ENCODE measurements at places on chromosomes 16 and 17.
A peak's percentile ranks its signal among the peaks of the same experiment; 100 is the strongest.

DNA sequence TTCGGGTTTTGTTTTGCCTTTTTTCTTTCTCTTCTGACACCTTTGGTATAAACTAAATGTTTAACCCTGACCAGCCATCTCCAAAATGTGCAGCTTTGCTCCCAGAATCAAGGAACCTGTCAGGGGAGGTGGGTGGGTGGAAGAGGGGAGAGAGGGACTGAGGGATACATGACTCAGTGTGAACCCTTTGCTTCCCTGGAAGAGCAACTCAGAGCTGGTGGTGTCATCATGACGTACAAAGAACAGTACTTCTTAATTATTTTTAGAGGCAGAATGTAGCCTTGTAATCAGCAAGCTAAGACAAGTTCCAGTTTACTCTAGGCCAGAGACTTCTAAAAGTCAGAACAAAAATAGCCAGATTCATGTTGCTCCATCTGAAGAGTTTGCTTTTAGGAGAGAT is 119.6 kb upstream of the HAS3 start:
- no peak for DNase-seq

DNA sequence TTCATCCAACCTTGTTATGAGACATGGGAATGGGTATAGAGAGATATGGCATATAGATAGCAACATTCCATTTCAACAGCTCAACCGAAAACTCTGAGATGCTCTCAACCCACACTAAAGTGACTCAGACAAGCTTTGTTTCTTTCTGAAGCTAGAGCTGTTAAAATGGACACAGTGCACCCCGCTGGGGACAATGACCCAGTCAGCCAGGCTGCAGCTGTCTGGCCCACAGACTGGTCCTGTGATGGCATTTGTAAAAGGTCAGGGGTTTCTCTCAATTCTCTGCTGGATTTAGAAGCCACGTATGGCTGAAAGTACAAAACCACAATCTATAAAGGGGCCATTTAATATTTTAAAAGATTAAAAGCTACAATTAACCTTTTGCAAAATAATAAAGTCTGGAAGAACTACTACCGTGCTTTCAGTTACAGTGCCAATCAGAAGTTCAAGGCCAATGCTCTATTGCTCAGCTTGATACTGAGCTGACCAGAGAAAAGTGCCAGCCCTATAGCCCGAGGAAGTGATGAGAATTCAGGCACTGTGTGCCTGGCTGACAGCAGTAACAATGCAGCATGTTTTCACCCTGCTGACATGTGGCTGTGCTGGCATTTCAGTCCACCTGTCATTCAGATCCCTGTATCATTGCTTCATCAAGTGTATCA is 60.2 kb downstream of the TEX2 start:
- DNase-seq: no peak

- DNase-seq: no peak
Observed at GRCh38 chr16:2981899-2982250, 1.6 kb upstream of the PKMYT1 start.

DNA sequence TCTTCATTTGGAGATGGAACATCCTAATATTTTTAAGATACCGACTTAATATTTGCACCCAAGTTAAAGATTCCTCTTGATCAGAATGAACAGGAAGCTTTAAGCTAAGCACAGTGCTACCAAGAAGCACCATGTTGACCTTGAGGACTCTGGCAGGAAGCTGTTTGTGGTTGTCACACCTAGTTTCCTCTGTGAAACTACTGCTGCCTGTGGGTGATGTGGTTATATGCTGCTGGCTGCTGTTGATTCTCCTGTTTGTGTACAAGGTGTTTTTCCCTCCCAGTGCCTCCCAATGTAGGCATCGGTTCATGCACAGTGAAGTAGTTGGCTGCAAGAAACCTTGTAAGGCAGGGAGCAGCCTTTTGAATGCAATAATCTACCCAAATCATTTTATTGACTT is 23.4 kb downstream of the RBL2 start:
- peak; percentile 64 for DNase-seq

- no peak for DNase-seq
Observed at GRCh38 chr16:46719528-46719927, 28.6 kb downstream of the MYLK3 start.

GRCh38 chr17:57067162-57067561 is 17.9 kb upstream of the AKAP1 start:
- no peak for DNase-seq
